ENCODE measurements at places on chromosomes 11 and 22.
A peak's percentile ranks its signal among the peaks of the same experiment; 100 is the strongest.

DNA sequence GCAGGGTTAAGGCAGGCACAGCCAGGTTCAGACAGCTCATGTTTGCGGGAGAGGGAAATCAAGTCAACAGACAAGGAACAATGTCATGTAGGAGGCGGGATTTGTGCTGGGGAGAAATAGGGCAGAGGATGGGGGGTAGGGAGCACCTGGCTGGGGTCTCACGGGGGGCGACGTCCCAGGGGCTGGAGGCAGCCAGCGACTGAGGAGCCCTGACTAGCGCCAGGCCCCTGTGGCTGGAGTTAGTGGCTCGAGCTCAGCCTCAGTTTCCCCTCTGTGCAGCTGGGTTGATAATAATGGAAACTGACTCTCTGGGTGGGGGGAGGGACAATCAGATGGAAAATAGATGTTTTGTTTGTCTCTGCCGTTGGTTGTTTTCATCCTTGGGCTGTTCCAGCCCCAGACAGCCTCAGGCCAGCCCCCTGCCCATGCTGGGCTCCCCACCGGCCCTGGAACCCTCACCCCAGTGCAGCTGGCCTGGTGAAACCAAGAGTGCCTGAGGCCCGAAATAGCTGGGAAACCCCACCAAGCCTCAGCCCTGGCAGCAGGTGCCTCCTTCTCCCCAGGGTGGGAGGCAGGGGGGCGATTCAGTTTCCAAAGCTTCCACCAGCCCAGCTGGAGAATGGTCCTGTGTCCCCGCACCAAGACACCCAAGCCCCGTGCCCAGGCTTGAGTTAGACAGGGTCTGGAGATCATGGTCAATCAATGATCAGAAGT lies 44.1 kb downstream of the IGLL5 start:
- peak; percentile 92 for DNase-seq

DNA sequence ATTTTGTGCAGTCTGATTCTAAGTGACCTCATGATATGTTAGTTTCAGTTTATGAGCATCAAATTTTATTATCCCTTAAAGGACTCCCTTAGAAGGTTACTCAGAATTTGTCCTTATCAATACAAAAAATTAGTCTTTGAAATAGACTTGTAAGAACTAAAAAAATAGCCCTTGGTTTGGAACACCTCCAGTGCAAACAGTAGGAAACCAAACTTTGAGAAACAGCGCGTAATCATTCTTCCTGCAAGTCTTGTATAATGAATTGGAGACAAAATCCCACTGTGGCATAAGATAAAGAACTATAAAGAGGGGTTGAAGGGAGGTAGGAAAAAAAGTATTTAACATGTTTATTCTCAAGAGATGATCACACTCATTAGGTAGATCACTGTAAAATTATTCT lies 10.8 kb upstream of the MSANTD4 start:
- no peak for DNase-seq

GRCh38 chr22:30275625-30276024 lies 9.0 kb upstream of the OSM start:
- no peak for DNase-seq

- DNase-seq, result no peak
Measured at GRCh38 chr11:125579811-125580210, 10.5 kb downstream of the EI24 start.
